ENCODE measurements at places on chromosomes 1 and 21.
A peak's percentile ranks its signal among the peaks of the same experiment; 100 is the strongest.

DNA sequence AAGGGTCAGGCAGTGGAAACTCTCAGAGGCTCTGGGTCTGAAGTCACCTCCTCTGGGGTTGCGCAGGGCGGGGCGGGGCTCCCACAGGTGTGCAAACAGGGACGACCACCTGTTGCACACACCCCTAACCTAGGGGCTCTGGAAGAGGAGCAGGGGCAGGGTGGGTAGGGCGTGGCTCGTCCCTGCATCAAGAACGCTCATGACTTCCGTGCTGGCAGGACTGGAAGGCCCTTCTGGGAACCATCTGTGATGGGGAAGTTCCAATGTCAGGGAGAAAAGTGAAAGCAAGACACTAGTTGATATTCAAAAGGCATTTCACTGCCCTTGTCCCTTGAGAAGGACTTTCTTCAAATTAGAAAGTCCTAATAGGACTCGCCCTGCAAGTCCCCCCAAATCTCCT, 22.1 kb upstream of the CLSTN1 start:
- DNase-seq, result no peak

GRCh38 chr1:159040206-159040605, 30.5 kb downstream of the IFI16 start:
- DNase-seq, result no peak

DNA sequence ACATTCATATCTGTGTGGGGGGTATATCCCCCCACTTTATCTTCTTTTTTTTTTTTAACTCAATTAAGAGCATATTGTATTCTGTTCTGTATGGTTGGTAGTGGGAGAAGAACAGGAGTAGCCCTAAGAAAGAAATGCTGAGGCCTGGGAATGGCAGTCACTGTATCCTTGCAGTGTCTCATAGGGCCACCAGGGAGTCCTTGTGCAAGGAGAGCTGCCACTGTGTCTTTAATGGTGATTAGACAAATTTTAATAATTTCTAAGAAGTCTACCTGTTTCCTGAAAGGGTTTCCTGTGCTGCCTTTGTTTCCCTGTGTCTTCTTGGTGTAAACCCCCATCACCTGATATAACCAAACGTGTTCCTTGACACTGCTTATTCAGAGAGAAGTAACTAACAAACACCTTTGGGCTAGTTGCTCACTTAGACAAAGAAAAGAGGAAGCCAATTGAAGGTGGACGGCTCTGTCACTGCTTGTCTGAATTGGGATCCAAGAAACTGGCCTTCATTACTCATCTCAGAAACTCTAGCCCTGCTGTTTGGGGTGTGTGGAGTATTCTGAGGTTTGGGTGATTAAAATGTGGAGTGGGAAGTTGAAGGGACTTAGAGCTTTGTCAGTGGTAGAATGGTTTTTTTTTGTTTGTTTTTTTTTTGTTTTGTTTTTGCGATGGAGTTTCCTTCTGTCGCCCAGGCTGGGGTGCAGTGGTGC, 15.2 kb downstream of the GIPC2 start:
- no peak for DNase-seq

- no peak for DNase-seq
Measured at GRCh38 chr1:53669621-53670191, 69.3 kb downstream of the GLIS1 start.

GRCh38 chr1:10620776-10621175, 146.0 kb downstream of the PEX14 start:
- no peak for DNase-seq

DNA sequence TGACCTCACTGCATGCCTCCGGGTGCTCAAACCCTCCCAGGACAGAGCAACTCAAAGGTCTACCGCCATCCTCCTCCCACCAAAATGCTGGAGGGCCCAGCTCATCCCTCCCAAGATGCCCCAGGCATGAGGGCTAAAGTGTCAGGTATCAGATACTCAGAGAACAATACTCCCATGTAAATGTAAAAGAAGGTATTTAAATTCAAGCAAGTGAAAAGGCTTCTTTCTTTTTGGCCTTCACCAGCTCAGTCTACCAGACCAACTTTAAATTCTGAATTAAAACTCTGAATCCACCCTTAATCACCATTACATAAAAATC, 3.0 kb downstream of the PARP1 start:
- no peak for DNase-seq

DNA sequence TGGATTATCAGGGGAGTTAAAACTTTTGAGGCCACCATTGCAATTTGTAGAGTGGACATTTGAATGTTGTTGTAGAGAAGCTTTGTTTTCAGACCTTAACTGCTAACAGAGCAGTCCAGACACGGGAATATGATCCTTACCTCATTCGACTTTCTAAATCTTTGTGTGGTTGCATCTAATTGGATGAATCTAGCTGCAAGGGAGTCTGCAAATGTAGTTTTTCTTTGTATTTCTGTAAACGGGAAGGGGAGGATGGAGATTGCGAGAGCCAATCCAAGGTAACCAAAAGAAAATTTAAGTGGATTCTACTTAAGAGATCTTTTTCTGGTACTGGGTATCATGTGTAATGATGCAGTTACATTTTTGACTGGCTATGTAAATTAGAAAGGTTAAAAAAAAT, 110.2 kb downstream of the FMN2 start:
- no peak for DNase-seq

DNA sequence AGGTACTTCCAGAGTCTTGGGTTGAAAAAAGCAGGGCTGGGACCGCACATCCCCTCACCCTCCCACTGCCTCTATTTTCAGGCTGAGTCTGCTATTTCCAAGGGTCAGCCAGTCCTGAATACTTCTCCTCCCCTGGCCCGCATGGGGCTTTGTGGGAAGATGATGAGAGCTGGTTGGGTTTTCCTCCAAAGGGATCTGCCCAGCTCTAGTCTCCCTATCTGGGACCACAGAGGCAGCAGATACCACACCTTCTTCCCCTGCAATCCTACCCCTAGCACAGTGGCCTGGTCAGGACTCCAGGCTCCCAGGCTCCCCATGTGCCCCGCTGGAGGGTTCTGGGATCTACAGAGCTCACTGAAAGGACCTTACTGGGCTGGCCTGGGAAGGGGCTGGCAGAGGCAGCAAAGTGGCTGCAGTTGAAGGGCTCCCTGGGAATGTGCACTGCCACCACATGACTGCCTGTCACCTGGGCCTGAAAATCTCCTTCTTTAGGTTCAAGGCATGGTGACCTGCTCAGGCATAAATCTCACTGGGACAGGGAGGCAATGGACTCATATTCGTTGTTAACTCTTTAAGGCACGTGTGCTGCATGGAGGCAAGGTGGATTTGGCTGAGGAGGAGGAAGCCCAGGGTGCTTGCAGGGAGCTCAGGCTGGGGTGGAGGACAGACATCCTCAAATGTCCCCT, 13.1 kb downstream of the CACNA1S start:
- no peak for DNase-seq

- DNase-seq, result no peak
Measured at GRCh38 chr1:1157914-1158710, 15.6 kb upstream of the TTLL10 start.

DNA sequence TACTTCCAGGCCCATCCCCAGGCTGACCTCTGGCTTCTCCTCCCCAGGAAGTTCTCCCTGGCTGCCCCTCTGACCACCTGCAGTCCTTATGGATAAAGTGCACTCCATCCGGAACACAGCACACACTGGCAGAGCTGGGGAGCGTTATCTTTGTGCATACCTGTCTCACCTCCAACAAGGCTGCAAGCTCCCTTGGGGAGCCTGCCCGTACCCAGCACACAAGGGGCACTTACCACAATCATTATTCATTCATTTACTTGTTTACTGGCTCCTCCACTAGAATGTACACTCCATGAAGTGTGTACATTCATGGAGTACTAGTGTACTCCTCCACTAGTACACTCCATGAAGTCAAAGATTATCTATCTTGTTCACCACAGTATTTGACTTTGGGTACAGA, 30.3 kb downstream of the GLIS1 start:
- DNase-seq, result no peak

DNA sequence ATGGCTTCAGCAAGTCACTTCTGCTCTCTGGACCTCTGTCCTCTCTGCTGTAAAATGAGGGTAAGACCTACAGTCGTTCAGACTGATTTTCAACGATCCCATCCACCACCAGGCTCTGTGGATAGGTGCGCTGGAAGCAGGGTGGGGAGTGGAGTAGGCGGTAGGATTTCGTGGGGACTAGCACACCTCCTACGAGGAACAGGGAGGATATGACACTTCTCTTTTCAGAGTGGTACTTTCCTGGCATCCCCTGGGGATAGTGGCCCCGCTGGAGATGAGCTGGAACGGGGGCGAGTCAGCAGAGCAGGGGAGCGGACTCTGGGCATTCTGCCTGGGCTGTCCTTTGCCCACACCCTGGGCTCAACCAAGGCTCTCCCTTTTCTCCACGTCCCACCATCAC, 17.7 kb downstream of the ETNK2 start:
- no peak for DNase-seq

- no peak for DNase-seq
Measured at GRCh38 chr1:5896706-5897660, 95.2 kb downstream of the NPHP4 start.

GRCh38 chr1:95146637-95147036, 29.5 kb downstream of the TLCD4 start:
- DNase-seq, result no peak

GRCh38 chr21:31873696-31874599, 1.1 kb downstream of the HUNK start:
- DNase-seq, result no peak

DNA sequence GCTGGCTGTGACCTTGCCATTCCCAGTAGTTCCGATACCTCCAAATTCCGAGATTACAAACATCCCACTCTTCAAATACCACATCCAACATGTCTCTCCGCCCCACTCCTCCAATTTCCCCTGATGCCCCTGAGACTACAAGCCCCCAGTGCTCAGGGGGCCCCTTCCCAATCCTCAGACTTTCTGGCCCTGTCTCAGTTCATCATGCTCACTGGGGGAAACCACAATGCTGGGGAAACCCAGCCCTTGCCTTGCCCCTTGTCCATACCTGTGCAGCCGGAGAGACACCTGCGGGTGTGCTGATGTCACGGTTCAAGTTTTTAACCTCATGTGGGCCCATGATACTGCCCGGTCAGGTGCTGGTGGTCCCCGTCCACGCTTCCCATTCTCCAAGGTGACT, 226.6 kb downstream of the CAMTA1 start:
- no peak for DNase-seq

DNA sequence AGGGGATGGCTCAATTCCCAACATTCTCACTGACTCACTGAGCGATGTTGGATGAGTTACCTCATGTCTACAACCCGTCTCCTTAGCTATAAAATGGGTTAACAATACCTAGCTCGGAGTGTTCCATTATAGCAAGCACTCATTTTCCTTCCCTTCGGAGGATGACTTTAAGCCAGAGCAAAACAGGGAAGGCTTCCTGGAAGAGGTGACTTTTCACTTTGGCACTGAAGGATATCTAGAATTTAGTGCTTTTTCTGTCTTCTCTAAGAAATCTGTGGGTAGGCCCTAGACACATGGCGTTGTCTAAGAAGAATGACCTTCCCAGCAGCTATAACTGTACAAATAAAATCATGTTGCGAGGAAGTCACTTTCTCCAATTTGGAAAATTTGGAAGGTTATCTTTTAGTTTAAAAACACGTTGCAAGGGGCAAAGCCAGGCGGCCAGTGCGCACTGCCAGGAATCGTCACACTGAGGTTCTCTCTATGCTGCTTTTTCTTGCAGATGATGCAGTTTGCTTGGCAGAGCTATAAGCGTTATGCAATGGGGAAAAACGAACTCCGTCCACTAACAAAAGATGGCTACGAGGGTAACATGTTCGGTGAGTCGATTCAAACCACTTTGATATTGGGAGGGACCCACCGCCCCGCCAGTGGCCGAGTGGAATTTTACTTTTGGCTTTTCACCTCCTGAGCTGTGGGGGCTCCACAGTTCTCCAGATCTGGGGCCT, 69.5 kb downstream of the MAN1C1 start:
- DNase-seq, result no peak

DNA sequence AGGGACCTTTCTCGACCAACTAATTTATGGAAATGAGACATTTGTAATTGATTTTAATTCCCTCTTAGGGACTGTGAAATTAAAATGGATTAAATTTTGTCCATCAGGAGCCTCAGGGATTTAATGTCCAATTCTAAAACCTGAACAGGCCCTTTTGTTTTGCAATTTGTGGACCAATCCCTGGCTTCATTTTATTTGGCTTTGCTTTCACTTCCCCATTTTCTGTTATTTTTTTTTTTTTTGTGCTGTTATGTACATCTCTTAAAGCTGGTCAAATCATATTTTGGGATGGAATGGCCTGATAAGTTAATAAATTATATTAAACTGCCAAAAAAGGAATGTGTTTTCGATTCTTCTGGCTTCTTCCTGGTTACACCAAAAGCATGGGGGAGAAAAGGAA, 28.9 kb downstream of the ZSCAN20 start:
- DNase-seq, result no peak

- no peak for DNase-seq
Measured at GRCh38 chr1:205262731-205263171, 35.0 kb downstream of the TMCC2 start.

- DNase-seq, result no peak
Measured at GRCh38 chr1:31788825-31789256, 24.7 kb upstream of the ADGRB2 start.

DNA sequence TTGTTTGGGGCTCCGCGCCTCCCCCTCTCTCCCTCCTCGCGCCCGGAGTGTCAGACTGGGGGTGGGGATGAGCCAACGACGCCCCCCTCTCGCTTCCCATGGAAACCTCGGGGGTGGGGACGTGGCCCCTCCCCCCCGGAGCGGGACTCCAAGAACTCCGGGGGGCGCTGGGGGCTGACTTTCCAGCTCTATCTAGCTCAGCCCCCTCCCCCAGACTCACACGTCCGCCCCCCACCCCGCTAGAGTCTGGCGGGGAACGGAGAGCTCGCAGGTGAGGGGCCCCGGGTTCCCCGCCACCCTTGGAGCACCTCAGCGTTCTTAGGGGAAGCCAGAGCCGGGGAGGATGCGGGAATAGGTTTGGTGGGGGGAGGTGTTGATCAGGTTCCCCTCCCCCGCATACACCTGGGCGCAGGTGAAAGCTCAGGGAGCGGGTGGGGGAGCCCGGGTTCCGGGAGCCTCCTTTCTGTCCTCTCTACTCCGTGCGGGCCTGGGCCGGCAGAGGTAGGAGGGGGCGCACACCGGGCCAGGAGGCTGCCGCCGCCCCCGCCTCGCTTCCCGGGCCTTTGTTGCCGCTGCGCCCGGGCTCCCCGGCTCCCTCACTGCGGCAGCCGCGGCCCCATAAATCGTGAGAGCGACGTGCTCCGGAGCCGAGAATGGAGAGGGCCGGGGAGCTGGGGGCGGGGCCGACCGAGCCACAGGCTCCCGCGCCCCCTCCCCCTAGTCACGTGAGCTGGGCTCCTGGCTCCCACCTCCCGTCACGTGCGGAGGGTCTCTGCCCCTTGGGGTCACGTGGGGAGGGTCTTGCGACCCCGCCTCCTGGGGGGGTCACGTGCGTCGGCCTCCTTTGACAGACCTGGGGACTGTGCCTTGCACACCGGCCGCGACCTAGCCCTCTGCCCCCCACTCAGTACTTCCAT, 1.9 kb downstream of the EFNA3 start:
- peak; percentile 73 for DNase-seq

- DNase-seq, result no peak
Measured at GRCh38 chr21:27636656-27637055, 669.8 kb upstream of the ADAMTS5 start.

GRCh38 chr1:168127503-168127902, 9.2 kb downstream of the GPR161 start:
- no peak for DNase-seq

Measured in DMS79 (cell line).